HCT116 (cell line): ENCODE measurements at places on chromosomes 5 and 9. TPM values are rescaled to one million over a fixed set of nuclear protein-coding genes. Genes with fewer than 3 reads are reported as not detected.

STKLD1 gene
- 0.37 TPM for total RNA-seq

MEIKIN gene
- total RNA-seq: not detected

FOXI1 gene
- total RNA-seq: not detected

OR13C4 gene
- not detected for total RNA-seq

MARCOL gene
- not detected for total RNA-seq

BRD3 gene
- total RNA-seq: 40.7 TPM

LPAR1 gene
- 7.4 TPM for total RNA-seq

STPG3 gene
- total RNA-seq: not detected

PITX1 gene
- 31.0 TPM for total RNA-seq

BTNL8 gene
- total RNA-seq: not detected

LTC4S gene
- total RNA-seq: 5.0 TPM

HAVCR1 gene
- not detected for total RNA-seq

FCN2 gene
- total RNA-seq: not detected

SURF1 gene
- 71.7 TPM for total RNA-seq

UNC13B gene
- 17.6 TPM for total RNA-seq
